ENCODE measurements at places on chromosomes 6 and 20. TPM values are rescaled to one million over a fixed set of nuclear protein-coding genes. Genes with fewer than 3 reads are reported as not detected.

The CLPSL1 gene
- total RNA-seq: not detected

The SYNDIG1 gene
- 0.05 TPM for total RNA-seq

DNA sequence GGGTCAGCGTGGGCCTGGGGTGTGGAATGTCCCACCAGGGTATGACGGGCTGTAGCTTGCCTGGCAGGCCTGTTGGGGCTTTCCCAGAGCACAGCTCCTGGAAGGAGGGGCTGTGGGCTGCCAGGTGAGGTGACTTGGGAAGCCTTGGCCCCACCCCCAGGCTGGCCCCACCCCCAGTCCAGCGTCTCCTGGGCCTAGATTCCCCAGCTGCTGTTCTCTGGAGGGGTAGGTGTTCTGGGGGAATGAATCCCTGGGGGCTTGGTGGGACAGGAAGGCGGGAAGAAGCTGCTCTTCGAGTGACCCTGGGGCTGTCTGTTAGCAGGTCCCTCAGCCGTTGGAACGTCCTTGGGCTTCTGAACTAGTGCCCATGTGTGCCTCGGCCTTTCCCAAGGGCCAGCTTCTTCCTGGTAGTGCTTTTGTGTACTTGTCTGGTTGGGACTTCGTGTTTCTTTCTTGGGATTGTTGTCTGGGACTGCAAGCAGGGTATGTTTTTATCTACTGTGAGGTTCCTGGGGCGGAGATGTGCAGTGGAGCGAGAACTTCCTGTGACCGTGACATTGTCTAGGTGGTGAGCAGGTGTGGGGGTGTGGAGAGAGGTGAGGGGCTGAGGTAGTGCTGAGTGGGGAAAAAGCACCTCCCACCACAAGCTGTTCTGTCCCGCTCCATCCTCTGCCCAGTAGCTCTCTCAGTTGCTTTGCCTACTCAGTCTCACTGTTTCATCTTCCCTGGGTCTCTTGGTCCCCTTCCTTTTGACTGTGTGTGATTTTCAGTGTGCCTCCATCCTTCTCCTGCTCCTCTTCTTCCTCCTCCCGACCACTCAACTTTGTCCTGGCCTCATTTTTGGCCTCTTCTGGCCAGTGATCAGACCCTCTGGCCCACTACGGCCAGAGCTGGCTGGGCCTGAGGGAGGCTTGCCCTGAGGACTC, 1.3 kb upstream of the DDR1 start:
- no peaks in the 10 kb centered on the region for H3K36me3 ChIP-seq
- H3K4me1 ChIP-seq: peaks cover 26% of the 10 kb centered on the region
- peak overlapping the region; percentile 68 for H3K4me3 ChIP-seq
- H3K27ac ChIP-seq: peak overlapping the region; percentile 94
- peak; percentile 70 for DNase-seq

DNA sequence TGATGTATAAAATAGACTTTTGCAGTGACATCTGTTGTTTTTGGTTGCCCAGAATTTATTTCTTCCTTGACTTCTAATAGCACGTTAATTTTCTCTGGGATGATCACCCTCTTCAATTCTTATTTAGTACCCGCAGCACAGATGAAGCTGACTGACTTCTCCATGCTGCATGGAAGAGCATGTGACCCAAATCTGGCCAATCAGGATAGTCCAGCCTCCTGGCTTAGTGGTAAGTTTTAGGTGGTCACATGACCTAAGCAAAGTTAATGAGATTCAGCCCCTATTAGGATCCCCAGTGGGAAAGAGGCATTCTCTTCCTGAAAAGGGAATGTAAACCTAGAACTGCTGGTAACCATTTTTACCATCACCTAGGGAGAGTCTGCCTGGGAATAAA, 13.8 kb upstream of the SIRT5 start:
- peak; percentile 33 for DNase-seq
- H3K27me3 ChIP-seq: no peaks in the 10 kb centered on the region
- no peak overlapping the region for H3K27ac ChIP-seq

- H3K27me3 ChIP-seq: no peaks in the 10 kb centered on the region
- no peak overlapping the region for H3K4me3 ChIP-seq
- H3K27ac ChIP-seq: no peak overlapping the region
- H3K4me1 ChIP-seq: no peaks in the 10 kb centered on the region
These were observed 78.9 kb upstream of the HEY2 start for GRCh38 chr6:125670568-125670967.

GRCh38 chr20:58438970-58439808, 50.2 kb downstream of the VAPB start:
- H3K4me3 ChIP-seq: no peak overlapping the region
- H3K4me1 ChIP-seq: no peaks in the 10 kb centered on the region
- H3K27me3 ChIP-seq: no peaks in the 10 kb centered on the region
- no peak for DNase-seq

GRCh38 chr20:33649201-33649681, 12.9 kb upstream of the C20orf144 start:
- H3K4me1 ChIP-seq: no peaks in the 10 kb centered on the region
- H3K27ac ChIP-seq: no peak overlapping the region
- H3K27me3 ChIP-seq: no peaks in the 10 kb centered on the region
- no peaks in the 10 kb centered on the region for H3K36me3 ChIP-seq

GRCh38 chr6:30325150-30325872, 1.4 kb upstream of the TRIM39 start:
- peak; percentile 57 for DNase-seq
- H3K27ac ChIP-seq: peak overlapping the region; percentile 78
- 0 out of 2 replicates have a peak, but pooled peaks cover 2% of the 10 kb centered on the region for H3K36me3 ChIP-seq

GRCh38 chr6:3390698-3391097, 66.2 kb downstream of the SLC22A23 start:
- no peaks in the 10 kb centered on the region for H3K27me3 ChIP-seq
- H3K4me1 ChIP-seq: no peaks in the 10 kb centered on the region
- no peak overlapping the region for H3K27ac ChIP-seq
- H3K4me3 ChIP-seq: no peak overlapping the region
- no peak for DNase-seq
- H3K36me3 ChIP-seq: no peaks in the 10 kb centered on the region

GRCh38 chr20:5070570-5070969, 49.2 kb downstream of the PCNA start:
- no peak for DNase-seq
- H3K27ac ChIP-seq: no peak overlapping the region
- H3K27me3 ChIP-seq: no peaks in the 10 kb centered on the region
- no peaks in the 10 kb centered on the region for H3K36me3 ChIP-seq

DNA sequence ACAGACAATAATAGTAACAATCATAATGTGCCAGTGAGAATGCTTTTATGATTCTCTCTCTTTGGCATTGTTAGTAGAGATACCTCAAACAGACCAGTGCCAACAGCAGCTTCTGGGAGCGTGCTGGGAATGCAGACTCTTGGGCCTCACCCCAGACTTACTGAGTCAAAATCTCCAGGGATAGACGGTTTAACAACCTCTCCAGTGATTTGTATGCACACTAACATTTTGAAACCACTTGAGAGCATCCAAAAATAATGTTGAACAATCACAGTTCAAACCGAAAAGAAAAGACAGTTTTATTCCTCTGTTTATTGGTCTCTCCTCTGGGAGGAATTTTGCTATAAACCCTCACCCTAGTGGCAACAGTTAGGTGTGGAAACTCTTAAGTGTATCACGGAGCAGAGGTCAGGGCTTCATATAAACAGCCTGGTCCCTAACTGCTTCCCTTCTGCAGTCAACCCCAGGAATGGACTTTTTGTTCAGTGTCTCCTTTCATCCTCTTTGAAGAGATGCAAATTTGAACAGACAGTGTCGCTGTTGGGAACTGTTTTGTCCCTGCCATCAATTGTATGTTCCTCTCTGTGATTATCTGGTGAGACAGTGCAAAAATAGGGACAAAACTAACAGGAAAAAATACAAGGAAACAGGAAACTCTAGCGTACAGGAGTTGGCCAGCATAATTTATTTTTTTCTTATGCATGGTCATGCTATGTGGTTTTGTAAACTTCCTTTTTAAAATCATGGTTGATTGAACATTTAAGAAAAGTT, 162.4 kb upstream of the BTBD3 start:
- no peak overlapping the region for H3K4me3 ChIP-seq
- H3K27me3 ChIP-seq: no peaks in the 10 kb centered on the region
- no peak for DNase-seq
- H3K4me1 ChIP-seq: no peaks in the 10 kb centered on the region
- no peaks in the 10 kb centered on the region for H3K36me3 ChIP-seq
- H3K27ac ChIP-seq: no peak overlapping the region

- H3K36me3 ChIP-seq: no peaks in the 10 kb centered on the region
- no peaks in the 10 kb centered on the region for H3K27me3 ChIP-seq
- DNase-seq: no peak
- H3K27ac ChIP-seq: no peak overlapping the region
- no peak overlapping the region for H3K4me3 ChIP-seq
These were observed 153.8 kb downstream of the ERMARD start for GRCh38 chr6:169905041-169905807.

GRCh38 chr20:3800256-3800877, 4.3 kb downstream of the CDC25B start:
- no peak overlapping the region for H3K27ac ChIP-seq
- peaks cover 52% of the 10 kb centered on the region for H3K36me3 ChIP-seq
- H3K27me3 ChIP-seq: no peaks in the 10 kb centered on the region
- no peak for DNase-seq

- no peak for DNase-seq
- H3K27ac ChIP-seq: no peak overlapping the region
- no peaks in the 10 kb centered on the region for H3K36me3 ChIP-seq
- H3K4me1 ChIP-seq: no peaks in the 10 kb centered on the region
- H3K4me3 ChIP-seq: no peak overlapping the region
These were observed 45.1 kb upstream of the GLP1R start for GRCh38 chr6:39003492-39003891.

GRCh38 chr6:144653885-144654505, 368.9 kb downstream of the UTRN start:
- no peaks in the 10 kb centered on the region for H3K36me3 ChIP-seq
- H3K27ac ChIP-seq: no peak overlapping the region
- H3K27me3 ChIP-seq: no peaks in the 10 kb centered on the region
- no peak for DNase-seq
- H3K4me1 ChIP-seq: peaks cover 15% of the 10 kb centered on the region

DNA sequence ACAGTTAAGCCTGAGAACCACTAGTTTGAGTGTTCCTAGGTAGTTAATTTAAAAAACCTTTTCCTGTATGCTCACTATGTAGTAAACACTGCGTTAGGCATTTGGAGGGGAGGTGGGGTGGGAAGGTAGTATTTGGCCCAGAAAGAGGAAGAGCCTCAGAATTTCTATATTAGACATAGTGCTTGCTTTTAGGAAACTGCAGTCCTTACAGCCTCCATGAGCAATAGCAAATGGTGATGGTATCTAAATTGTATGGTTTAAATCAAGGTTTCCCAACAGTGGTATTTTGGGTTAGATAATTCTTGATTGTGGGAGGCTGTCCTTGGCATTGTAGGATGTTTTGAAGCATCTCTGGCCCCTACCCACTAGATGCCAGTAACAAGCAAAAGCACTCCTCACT, 61.5 kb upstream of the RIPOR2 start:
- H3K4me3 ChIP-seq: no peak overlapping the region
- H3K27ac ChIP-seq: no peak overlapping the region
- H3K27me3 ChIP-seq: no peaks in the 10 kb centered on the region
- no peaks in the 10 kb centered on the region for H3K36me3 ChIP-seq
- no peaks in the 10 kb centered on the region for H3K4me1 ChIP-seq
- DNase-seq: no peak

DNA sequence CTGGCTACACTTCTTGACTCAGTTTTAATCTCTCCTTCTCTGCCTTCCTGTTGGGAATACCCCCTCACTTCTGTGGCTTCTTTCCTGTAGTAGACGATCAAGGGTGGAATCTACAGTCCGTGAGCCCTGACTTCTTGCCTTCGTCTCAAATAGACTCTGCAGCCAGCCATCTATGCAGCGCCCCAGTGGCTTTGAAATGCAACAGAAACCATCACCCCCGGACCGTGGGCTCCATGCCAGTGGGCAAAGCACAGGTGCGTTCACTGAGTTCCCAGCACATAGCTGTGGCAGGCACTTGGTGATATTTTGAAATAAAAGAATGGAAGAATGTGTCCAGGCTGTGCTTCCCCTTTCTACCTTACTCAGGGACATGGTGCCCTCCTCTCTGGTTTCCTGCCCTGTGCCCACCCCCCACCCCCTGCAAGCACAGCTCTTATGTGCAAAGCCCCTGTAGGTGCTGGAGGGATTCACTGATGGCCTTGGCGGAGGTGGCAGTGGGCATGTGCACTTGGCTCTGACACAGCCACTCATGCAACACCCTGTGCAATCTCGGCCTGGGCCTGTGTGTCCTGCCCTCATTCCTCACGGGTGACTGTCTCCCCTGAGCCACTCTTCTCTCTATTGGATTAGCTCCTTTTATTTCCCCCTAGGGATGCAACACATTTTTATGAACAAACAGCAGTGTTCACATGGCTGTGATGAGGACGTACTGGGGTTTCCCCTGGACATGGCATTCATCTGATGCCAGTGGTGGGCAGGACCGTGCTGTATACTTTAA, 5.5 kb upstream of the CDSN start:
- no peak for DNase-seq
- H3K36me3 ChIP-seq: no peaks in the 10 kb centered on the region
- no peak overlapping the region for H3K4me3 ChIP-seq
- peaks cover 37% of the 10 kb centered on the region for H3K4me1 ChIP-seq

DNA sequence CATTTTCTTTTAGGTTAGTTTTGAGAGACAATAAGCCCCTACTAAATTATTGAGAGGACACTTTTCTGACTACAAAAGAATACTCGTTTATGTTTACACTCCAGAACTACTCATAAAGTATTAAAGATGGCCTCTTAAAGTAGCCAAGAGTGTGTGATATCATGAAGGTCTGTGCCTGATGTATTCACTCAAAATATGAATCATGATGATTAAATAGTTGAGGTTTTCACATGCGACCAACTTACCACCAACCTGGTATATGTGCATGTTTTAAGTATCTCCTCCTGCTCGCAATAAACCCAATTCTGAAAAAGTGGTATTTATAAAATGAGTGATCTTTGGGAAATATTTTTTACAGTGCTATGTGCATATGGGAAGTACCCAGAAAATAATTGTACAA, 43.9 kb downstream of the IL20RA start:
- H3K4me1 ChIP-seq: peaks cover 14% of the 10 kb centered on the region
- H3K27me3 ChIP-seq: no peaks in the 10 kb centered on the region
- DNase-seq: no peak

DNA sequence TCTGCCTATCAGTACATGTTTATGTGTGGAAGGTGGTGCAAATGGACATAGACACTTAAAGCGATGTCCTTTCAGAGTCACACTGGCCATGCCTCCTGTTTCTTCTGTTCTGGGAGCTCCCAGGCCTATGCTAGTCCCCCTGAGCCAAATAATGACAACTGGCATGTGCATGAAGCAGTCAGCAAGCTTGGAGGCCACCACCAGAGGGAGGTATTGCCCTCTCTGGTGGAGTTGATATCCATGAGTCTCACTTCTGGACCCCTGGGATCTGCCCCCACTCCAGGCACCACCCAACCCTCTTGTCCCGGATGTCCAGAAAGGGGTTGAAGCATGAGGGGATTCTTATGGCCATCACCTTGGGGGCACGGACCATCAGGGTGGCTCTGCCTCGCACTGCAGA, 172.2 kb downstream of the AIG1 start:
- no peaks in the 10 kb centered on the region for H3K27me3 ChIP-seq
- H3K4me3 ChIP-seq: no peak overlapping the region
- peak; percentile 67 for DNase-seq
- H3K4me1 ChIP-seq: no peaks in the 10 kb centered on the region
- no peaks in the 10 kb centered on the region for H3K36me3 ChIP-seq

Data from SJCRH30 (cell line).